Immature natural killer cell (primary cell): ENCODE measurements at places on chromosomes 1 and 21. TPM values are rescaled to one million over a fixed set of nuclear protein-coding genes. Genes with fewer than 3 reads are reported as not detected.

MROH7 gene
- polyA plus RNA-seq = not detected

PGLYRP3 gene
- not detected for polyA plus RNA-seq

DNA sequence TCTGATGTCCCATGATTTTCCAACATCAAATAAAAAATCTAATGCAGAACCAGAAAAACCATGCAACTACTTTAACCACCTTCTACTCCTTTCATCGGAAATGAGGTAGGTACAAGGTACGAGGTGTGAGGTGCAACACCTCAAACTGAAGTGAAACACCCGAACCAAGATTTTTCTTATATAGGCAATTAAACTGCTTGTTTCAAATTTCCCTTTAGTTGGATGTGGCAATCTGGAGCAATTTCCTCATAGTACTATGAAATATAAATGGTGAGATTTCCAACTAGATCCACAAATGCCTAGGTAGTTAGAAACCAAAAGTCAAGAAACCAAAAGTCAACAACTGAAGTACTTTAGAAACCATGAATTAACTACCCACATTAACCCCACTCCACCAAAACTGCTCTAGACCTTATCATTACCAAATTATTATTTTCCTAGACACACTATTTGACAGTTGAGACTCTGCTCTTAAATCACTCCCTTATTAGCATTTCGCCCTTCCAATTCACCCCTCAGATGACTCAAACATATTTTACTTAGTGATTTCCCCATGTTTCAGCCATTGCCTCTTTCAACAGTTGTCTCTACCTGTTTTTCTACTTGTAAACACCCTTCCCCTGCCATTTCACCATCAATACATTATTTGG lies 37.8 kb downstream of the FUBP1 start:
- DNase-seq = no peak

DNA sequence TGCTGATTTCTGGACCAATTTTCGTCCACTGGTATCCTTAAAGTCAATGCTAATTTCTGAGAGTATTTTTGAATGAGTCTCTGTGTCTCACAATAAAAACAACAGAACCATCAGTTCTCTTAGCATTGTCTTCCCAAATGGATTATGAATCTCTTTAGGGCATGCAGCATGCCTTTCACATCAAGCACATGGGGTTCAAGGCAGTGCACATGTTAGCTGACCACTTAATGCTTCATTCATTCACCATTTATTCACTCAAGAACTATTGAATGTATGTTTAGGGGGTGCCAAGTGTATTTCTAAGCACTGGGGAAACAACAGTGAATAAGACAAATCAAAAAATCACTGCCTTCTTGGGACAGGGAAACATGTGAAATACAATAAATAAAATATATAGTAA lies 126.7 kb upstream of the SLC44A3 start:
- DNase-seq = no peak

DNA sequence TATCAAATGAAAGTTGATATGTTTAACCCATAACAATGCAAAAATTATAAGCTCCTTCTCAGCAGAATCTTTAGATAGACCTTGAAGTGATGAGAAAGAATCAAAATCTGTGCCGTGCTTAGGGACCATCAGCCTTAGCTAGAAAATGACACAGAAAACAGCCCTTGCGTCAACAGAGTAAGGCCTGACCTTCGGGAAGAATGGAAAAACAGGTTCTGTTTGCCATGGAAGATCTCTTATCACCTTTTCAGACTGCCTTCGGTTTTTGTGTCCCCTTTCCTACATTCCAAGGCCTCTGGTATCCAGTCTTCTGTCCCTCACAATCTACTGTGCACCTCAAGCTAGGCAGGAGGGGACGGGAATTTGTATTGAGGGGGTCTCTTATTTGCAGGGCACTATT lies 37.6 kb upstream of the DPT start:
- no peak for DNase-seq
